Right hindlimb (tissue), 1 donor: ENCODE measurements at places on chromosomes 5 and 9.

GRCh38 chr5:178322736-178323540 lies 90.3 kb upstream of the PHYKPL start:
- DNase-seq, result peak; percentile 12

- DNase-seq, result no peak
Observed at GRCh38 chr5:172481011-172481800, 26.9 kb upstream of the SH3PXD2B start.

- DNase-seq, result no peak
Observed at GRCh38 chr5:180120237-180121101, 48.9 kb upstream of the RNF130 start.

DNA sequence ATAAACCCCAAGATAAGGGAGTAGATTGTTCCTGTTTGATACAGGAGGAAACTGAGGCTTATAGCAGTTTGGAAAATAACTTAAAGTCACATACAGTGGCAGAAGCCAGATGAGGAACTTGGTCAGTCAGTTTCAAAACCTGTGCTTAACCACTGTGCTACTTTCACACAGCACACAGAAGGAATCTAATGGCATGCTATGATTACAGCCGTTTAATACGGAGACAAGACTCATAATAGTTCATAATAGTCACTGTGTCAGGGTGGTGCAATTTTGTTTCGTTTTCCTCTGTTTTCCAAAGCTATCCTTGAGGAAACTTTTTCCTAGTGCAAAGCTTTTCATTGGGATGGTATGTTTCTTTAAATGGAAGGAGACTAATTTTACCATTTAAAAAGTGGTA lies 112.3 kb downstream of the GCNT1 start:
- DNase-seq, result no peak

GRCh38 chr5:109359642-109360041 lies 50.1 kb downstream of the PJA2 start:
- DNase-seq, result no peak

DNA sequence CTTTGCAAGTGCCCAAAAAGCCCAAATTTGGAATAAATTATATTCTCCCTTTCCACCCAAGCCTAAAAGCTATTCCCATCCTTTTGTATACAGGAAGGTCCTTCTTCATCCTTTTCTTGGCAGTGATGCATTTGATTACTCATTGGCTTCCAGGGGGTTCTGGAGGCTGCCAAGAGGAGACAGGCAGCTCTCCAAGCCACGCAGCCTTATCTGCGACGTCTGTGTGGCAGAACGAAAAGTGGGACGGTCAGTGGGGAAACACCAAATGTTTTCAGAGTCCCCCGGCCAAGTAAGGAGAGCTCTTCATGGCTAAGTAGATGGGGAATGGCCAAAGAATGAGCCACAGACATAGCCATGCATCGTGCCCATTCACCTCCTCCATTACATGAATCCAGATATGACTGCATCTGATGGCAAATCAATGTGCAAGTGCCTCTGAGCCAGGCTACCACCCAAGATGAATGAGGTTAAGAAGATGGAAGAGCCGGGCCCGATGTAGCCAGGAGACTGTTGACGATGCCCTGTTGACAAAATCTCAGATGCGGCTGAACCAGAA lies 12.1 kb downstream of the ADAM19 start:
- no peak for DNase-seq

DNA sequence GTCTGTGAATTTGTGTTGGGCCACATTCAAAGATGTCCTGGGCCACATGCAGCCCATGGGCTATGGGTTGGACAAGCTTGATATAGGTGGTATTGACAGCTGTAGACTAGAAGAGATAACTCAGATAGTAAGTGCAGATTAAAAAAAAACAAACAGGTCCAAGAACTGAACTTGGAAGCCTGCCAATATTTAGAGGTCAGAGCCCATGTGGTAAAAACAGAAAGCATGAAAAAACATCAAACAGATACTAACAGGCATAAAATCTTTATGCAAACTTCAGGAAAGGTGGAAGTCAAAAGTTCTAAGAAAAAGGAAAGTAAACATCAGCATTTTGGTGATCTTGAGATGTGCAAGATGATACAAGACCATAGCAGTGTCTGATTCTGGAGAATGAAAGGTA lies 155.1 kb upstream of the NR4A3 start:
- no peak for DNase-seq

DNA sequence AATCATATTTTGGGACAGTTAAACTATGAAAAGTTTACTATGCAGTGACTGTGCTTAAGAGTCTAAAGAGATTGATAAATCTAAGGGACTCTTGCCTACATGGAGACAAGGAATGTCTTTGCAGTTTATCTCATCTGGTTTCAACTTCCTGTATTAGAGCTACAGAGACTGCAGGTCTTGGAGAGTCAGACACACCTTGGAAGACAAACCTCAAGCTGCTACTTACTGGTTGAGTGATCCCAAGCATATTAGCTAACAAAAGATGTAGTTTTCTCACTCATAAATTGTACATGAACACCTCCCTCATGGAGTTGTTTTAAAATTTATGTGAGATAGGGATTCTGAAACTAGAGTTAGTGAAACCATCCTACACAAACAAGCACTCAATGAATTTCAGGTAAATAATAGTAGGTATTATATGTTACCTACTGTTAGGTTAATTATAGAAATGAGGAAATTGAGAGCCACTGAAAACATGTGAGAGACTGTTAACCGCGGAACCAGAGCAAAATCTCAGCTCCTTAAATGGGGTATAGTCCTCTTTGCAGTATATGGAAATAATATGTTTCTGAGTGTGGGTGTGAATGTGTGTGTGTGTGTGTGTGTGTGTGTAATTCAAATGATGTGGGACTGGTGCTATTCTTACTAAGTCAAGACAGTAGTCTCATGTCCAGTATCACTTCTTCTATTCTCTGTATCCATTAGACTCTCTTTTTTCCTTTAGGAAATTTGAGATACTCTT lies 752.1 kb downstream of the DTWD2 start:
- DNase-seq, result no peak

GRCh38 chr5:89981021-89981420 lies 428.5 kb downstream of the CETN3 start:
- DNase-seq, result no peak

GRCh38 chr9:83582029-83582428 lies 40.9 kb upstream of the IDNK start:
- DNase-seq, result no peak

DNA sequence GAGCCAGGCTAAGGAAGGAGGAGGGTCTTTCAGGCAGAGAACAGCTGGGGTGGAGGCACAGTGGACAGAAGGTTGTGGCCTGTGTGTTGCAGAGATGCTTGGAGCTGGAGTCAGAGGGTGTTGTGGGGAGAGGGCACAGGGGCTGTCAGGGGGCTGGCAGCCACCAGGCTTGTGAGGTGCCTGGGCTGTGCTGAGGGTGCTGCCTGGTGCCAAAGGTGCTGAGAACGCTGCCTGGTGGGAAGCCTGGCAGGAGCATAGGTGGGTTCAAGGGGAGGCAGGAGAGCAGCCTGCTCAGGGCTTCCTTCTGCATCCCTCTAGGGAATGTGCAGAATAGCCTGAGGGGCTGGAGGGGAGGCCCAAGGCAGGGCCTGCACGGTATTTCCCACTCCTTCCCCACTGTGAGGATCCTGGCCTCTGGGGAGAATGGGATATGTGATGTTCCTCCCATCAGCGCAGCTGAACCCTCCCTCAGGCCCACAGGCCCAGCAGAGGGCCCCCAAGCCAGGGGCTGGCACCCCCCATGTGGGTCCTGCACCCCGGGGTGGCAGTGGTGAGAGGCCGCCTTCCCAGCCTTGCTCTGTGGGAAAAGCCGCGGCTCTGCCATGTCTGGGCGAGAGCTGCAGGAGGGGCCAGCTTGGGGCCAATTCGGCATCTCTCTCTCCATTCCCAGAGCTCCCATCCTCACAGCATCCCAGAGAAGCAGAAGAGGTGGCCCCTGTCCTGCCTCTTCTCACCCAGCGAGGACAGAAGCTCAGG lies 76.3 kb downstream of the CACNA1B start:
- no peak for DNase-seq

GRCh38 chr9:133990366-133991213 lies 1.5 kb downstream of the VAV2 start:
- peak; percentile 48 for DNase-seq

- DNase-seq, result no peak
Observed at GRCh38 chr5:76029739-76030138, 53.4 kb upstream of the SV2C start.

GRCh38 chr5:86970361-86970760 lies 297.3 kb upstream of the RASA1 start:
- DNase-seq, result no peak

DNA sequence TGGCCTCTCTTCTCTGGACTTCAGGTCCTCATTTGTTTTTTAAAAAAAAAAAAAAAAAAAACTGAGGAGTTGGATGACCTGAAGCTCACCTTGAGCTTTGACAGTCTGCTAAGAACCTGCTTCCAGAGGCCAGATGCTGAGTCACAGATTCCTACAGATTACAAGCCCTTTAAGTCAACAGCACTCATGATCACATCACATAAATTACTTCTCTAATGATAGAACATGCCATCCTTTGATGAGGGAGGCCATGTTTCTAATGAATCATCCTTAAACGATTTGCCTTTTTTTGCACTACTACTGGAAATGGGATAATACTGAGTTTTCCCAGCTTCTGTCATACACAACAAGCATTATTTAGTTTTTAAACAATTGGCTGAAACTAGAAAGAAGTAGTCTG lies 34.2 kb upstream of the MYOT start:
- no peak for DNase-seq

DNA sequence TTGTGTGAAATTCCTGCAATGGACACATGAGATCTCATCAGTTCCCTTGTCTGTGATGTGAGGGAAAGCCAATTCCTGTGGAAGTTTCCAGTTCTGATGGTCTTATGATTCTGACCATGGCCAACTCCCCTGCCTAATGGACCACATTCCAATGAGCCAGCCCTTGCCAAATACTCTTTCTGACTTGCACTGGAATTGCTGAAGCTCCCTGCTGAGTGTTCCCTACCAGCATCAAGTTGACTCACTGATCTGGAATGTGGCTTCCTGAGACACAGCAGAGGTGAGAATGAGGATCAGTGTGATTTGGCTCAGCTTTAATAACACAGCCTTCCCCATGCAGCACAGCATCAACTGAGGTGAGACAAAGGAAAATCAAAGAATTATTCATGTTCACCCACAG lies 427.8 kb downstream of the KDM4C start:
- no peak for DNase-seq

GRCh38 chr9:133044125-133044524 lies 13.3 kb downstream of the GTF3C5 start:
- DNase-seq, result no peak

- DNase-seq, result no peak
Observed at GRCh38 chr9:122053064-122053463, 40.0 kb downstream of the TTLL11 start.

DNA sequence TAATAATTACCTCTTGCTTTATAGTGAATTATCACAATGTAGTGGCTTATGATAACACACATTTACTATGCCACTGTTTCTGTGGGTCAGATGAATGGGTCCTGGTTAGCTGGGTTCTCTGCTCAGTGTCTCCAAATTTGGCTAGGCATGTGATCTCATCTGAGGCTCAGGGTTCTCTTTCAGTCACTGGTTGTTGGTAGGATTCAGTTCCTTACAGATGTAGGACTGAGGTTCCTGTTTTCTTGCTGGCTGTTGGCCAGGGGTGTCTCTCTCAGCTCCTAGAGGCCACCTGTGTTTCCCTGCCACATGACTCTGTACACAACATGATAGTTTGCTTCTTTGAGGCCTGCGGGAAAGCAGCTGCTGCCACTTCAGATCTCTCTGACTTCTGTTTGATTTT lies 7.1 kb downstream of the NFX1 start:
- peak; percentile 33 for DNase-seq

- DNase-seq, result no peak
Observed at GRCh38 chr5:176664886-176665285, 17.6 kb downstream of the TSPAN17 start.

GRCh38 chr5:29719171-29719570 lies 1474.3 kb upstream of the CDH6 start:
- DNase-seq, result no peak

GRCh38 chr5:119340597-119341218 lies 15.1 kb upstream of the TNFAIP8 start:
- no peak for DNase-seq

DNA sequence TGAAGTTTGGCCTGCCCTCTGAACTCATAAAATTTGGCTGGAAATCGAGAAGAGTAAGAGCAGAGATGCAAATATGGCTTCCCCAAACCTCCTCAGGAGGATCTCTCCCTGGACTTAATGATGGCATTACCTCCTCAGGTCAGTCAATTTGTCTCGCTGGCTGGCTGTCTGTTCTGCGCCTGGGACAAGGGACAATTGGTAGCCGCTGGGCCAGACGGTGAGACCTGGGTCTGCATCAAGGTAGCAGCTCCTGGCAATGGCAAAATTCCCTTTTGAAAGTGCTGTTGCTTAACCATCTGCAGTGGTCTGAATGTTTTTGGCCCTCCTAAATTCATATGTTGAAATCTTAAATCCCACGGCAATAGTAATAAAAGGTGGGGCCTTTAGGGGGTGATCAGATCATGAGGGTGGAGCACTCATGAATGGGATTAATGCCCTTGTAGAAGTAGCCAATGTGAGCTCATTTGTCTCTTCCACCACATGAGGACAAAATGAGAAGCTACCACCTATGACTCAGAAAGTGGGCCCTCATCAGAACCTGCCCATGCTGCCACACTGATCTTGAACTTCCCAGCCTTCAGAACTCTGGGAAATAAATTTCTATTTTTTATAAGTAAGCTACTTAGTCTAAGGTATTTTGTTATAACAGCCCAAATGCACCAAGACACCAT lies 439.3 kb upstream of the KLF4 start:
- no peak for DNase-seq

- no peak for DNase-seq
Observed at GRCh38 chr9:32399110-32399815, 14.8 kb downstream of the ACO1 start.

DNA sequence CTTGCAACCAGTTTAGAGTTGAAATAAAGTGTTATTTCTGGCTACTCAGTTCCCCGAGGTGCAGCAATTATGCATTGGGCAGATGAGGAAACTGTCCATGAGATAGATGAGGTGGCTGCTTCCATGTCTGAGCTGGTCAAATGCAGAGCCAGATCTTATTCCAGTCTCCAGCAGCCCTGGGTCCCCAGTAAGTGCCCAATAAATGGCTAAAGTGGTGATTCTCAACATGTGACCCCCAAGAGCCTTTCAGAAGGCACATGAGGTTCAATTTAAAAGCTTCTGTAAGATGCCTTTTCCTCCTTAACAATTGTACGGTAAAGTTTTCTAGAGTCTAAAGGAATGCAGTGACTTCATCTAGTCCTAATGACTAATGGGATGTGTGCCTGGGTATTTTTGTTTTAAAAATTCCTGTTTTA lies 17.5 kb downstream of the ATOX1 start:
- no peak for DNase-seq
